ENCODE measurements at places on chromosomes 1 and 21.

- no peak for DNase-seq
Measured at GRCh38 chr1:195082183-195082582, 1526.1 kb downstream of the KCNT2 start.

GRCh38 chr1:153261281-153262069 lies 2.0 kb downstream of the LORICRIN start:
- no peak for DNase-seq

- DNase-seq = no peak
Measured at GRCh38 chr1:157004327-157004726, 41.2 kb downstream of the ARHGEF11 start.

GRCh38 chr1:199875856-199876255 lies 151.7 kb upstream of the NR5A2 start:
- no peak for DNase-seq

DNA sequence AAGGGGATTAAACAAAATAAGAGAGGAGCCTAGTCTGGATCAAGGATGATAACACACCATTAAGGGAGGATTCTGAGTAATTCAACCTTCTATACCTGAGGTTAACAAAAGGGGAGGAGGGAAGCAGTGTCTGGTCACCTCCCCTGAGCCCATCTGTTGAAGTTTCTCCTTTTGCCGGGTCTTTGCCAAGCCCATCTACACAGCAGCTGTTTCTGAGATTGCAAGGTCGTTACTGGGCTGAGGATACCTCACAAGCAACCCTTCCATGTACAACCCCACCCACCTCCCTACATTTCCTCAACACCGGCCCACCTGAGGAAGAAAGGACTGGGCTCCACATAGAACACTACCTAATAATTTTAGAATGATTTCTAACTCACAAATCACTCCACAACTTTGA lies 26.3 kb downstream of the LRRC52 start:
- no peak for DNase-seq

DNA sequence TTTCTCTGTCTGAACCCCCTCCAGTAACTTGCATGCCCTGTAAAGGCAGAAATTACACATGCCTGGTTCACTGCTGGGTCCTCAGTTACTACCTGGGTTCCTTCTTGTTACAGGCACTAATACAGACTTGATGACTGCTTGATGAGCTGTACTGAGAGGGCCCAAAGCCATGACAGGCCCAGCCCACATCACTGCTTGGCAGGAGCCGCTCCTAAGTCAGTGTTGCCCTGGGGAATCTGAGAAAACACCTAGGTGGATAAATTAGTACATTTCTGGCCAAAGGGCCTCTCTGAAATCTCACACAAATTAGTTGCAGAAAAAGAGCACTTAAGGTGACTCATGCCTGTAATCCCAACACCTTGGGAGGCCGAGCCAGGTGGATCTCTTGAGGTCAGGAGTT lies 37.8 kb upstream of the IRF2BP2 start:
- DNase-seq = no peak

- DNase-seq = no peak
Measured at GRCh38 chr1:32508761-32509160, 30.5 kb upstream of the ZBTB8A start.

GRCh38 chr1:26410706-26411623 lies at the start of gene LIN28A:
Gene LIN28A, plus strand, starts transcription at chr1:26410817. Its CDS starts 75 bp downstream, at chr1:26410892.
- DNase-seq = no peak

DNA sequence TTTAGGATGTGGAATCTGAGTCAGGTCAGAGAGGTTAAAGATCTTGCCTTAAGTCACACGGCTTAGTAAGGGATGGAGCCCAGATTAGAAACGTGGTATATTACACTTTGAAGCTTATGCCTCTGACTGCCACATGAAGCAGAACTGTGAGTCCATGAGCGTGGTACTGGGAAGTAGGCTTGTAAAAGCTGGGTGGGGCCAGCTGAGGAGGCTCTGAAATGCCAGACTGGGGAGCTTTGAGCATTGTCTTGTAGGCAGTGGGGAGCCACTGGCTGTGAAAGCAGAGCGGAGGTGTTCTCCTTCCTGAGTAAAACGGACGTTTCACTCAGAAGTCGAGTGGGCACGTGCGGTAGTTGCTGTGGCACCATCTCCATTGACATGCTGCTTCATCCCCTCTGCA lies 72.6 kb upstream of the USP24 start:
- no peak for DNase-seq

DNA sequence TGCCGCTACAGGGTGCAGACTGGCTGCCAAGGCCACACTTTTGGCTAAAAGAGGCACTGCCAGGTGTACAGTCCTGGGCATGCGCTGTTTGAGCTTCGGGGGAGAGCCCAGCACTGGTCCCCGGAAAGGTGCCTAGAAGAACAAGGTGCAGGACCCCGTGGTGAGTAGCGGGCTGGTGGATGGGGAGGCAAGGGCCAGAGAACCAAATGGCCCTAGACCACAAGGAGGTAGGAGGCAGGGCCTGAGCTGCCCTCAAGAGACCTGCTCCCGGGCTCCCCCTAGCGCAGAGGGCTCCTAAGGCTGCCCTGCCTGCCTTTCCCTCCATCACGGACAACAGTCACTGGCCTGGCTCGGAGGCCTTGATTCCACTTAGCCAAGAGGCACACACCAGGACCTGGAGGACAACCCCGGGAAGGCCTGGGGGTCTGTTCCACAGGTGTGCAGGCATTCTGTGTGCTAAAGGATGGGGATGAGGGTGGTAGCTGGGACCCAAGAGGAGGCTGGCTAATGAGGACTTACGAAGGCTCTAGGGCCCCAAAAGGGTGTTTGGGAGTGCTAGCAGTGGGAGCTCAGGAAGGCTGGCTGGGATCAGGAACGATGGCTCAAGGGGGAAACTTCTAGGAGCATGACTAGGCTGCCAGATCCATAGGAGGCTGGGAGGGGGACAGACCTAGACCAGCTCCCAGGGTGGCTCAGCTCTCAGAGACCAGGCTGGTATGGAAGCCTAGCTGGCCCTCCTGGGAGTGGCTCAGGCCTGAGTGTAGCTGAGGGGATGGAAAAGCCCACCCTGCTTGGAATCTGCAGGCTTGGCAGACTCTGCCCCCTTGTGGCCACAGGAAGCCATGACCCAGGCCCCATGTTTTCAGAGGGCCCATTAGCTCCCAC lies 742 bp downstream of the ARTN start:
- peak; percentile 40 for DNase-seq

GRCh38 chr1:115115521-115116161 lies 26.3 kb upstream of the TSPAN2 start:
- DNase-seq = no peak

DNA sequence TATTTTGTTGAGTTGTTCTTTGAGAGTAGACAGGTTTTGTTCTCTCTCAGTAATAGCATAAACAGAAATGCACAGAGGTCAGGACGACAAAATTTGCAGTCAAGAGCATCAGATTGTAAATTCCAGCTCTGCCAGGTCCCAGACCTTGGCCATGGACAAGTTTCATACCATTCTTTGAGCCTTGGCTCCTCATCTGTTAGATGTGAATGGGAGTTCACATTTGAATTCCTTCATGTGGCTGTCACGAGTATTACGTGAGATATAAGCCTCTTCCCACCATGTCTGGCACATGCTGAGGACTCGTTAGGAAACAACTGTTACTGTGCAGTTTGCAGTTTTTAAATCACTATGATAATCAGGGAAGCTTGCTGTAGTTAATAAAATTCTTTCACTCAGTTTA lies 93.2 kb upstream of the KCTD3 start:
- DNase-seq = no peak

- DNase-seq = no peak
Measured at GRCh38 chr1:40183055-40183710, 22.0 kb downstream of the RLF start.

GRCh38 chr1:21786640-21787039 lies 3.7 kb upstream of the USP48 start:
- no peak for DNase-seq

DNA sequence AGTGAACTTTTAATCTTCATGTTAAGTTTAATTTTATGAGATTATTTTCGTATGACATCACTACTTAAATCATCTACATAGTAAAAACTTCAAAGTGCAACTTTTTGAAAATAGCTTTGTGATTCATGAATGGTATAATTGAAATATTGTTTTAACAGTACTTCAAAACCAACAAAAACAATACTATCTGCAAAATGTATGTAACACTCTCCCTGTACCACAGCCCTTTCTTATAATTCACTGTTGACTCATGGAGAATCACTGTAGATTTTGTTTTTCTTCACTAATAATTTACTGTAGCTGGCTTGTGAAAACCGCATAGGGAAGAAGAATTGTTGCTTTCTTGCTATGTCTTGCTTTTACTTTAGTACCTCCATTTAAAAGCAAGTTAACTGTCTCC lies 301.4 kb upstream of the ADAMTS5 start:
- DNase-seq = no peak

GRCh38 chr1:202575918-202576653 lies 134.2 kb downstream of the SYT2 start:
- DNase-seq = no peak

- no peak for DNase-seq
Measured at GRCh38 chr1:202135221-202135721, 9.3 kb downstream of the ARL8A start.

- DNase-seq = no peak
Measured at GRCh38 chr1:160124705-160125478, 9.3 kb downstream of the ATP1A2 start.

- DNase-seq = no peak
Measured at GRCh38 chr21:33434770-33435360, 31.7 kb downstream of the IFNGR2 start.

- no peak for DNase-seq
Measured at GRCh38 chr1:198201956-198202784, 45.4 kb downstream of the NEK7 start.

GRCh38 chr21:37266515-37267221 lies 466 bp downstream of the VPS26C start:
- no peak for DNase-seq

DNA sequence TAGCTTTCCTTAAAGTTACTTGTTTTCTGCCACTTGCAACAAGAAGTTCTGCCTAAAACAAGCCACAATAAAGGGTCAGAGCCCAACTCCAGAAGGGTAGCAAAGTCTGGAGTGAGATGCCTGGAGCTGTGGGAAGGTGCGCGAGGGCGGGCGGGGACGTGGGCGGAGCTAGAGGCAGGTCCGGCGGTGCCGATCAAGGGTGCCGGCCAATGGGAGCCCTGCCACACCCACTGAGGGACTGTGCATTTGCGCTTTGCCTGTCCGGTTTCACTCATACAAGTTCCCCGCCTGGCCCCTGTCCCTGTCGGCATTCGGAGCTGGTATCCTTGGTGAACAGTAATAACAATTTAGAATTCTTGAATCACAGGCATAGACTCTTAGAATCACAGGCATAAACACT lies 732.4 kb downstream of the MATN1 start:
- DNase-seq = no peak

DNA sequence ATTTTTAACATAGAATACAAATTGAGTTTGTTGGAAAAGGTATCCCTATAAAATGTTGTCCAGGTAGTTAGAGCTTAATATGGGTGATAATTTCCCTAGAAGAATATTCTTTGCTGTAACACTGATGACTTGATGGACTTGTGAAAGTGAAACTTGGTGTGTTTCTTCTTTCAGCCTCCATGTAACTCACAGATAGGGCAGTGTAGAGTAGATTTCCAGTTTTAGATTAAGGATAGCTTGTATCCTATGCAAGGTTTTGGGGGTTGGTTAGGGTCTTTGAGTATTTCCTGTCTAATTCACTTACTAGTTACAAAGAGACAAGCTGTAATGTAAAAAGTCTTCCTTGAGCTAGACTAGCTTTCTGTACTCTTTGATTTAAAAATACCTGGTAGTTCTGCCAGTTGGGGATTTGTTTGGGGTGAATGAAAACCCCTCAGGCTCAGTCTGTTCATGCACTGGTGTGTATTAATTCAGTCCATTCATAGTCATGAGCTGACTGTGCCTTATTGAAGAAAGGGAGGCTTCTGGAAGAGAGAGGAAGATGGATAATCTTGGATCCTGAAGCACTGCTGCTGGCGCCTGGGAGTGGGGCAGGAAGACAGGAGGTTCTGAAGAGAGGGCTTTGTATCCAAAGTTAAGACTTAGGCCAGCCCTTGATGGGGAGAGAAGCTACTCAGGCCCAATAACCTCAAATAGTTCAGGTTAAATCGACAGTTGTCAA lies 83.6 kb downstream of the CAMTA1 start:
- no peak for DNase-seq

GRCh38 chr1:202835548-202836072 lies 24.9 kb downstream of the PCAT6 start:
- no peak for DNase-seq

- DNase-seq = no peak
Measured at GRCh38 chr1:225700164-225700821, 47.4 kb upstream of the ENAH start.

DNA sequence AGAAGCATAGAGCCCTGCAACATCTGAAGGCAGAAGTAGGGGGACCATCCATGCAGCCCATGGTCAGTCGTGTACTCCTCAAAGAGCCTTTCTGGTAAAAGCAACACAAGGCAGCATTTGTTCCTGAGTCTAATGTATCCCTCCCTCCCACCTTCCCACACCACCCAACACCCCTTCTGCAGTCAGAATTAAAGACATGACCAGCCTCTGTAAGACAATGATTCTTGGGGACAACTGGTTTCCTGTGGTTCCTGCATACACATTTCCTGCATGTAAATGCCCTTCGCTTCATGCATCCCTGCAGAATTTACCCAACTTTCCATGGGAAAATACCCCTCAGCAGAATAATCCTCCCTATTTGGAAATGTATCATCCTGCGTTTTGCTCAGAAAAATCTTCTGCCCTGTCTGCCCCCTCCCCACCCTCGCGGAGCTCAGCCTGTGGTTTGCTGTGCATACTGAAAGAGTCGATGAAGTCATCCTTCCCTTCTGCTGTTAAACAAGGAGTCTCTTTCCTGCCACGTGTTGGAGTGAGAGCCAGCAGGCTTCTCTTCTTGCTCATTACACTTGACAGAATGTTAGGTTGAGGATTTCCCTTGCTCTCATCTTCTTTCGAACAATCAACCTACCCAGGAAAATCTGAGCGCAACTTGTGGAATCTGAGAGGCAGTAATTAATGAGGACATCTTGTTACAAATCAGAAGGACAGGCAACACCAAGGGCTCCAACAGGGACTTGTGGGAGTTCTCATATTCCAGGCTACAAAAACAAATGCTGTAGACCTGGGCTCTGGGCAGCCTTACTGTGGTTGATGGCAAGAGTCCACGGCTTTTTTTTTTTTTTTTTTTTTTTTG lies 4.7 kb downstream of the TNN start:
- DNase-seq = no peak

GRCh38 chr1:206705191-206705590 lies 20.5 kb downstream of the MAPKAPK2 start:
- no peak for DNase-seq

- no peak for DNase-seq
Measured at GRCh38 chr21:17532292-17532691, 19.4 kb downstream of the CXADR start.
